Activated CD8-positive, alpha-beta memory T cell treated with anti-CD3 and anti-CD28 coated beads, Interleukin-2, amount 50 U/mL, for 48 hours (primary cell): ENCODE measurements at places on chromosomes 11 and 22.

DNA sequence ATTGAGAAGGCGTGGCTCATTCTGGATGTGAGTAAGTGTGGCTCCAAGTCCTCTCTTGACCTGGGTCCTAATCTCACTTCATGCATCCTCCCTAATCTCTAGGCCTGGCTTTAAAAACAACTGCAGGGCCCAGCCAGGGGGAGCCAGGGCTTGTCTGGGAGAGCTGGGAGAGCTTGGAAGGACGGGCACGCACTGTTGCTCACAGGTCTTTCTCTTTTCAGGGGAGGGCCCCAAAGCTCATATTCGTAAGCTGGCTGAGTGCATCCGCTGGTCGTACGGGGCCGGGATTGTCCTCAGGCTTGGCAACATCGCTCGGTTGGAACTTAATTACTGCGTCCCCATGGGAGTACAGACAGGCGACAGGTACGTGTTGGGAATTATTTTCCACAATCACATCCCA lies 34.1 kb upstream of the PARVB start:
- DNase-seq: no peak

DNA sequence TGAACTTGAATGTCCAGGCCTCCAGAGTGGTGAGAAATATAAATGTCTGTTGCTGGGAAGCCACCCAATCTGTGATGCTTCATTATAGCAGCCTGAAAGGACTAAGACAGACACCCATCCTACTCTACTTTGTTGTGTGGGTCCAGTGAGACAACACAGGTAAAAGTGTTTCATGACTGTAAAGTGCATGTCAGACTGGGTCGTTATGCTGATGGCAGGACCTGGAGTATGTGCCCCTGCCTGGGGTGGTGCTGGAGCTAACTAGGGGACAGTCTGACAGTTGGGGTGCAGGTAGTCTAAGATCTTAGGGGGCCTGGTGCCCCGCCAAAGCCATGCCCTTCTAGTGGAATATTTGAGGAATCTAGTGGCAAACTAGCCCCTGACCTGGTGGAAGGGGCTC lies 165.6 kb downstream of the TRIM29 start:
- DNase-seq: no peak

DNA sequence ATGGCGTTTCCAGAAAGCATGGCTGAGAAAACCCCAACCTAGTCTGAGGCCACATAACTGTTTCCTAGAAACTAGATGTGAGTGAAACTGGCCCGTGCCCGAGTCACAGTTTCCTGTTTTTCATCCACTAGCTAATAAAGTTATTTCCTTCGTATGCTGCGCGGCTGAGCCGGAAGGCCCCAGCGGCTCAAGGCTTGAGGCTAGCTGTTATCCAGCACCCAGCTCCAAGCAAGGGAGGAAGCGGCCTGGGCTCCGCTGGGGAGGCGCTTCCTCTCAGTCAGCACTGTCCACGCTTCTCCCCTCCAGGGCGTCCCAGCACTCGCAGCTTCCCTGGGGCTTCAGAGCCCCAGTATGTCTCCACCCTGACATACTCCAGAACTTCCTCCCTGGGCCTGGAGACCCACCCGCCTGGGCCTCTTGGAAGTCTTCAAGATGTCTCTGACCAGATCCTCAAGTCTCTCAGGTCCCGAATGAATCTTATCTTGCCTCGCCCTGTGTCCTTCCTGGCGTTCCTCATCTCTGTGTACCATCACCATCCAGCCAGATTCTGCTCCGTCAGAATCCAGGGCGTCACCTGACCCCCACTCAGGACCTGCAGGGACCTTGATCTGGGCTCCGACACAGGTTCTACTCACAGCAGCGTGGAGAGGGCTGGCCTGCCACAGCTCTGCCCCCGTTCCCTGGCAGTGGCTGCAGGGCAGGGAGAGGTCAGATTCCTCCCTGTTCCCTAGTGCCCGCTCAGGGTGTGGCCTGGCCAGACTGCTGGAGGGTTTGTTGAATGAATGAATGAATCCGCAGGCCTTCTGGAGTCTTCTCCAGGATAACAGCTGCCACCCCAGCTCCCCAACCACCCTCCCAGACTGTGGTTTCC lies 81.9 kb downstream of the LRRC32 start:
- DNase-seq: peak; percentile 72

DNA sequence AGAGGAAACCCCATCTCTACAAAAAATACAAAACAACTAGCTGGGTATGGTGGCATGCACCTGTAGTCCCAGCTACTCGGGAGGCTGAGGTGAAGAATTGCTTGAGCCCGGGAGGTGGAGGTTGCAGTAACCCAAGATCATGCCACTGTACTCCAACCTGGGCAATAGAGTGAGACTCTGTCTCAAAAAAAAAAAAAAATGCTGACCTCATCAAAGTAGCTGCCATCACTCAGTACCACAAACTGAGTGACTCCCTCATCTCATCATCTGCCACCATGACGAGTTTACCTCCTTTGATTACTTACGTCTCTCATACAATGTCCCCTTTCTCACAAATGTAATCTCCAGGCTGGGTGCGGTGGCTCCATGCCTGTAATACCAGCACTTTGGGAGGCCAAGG lies 117.2 kb upstream of the CLPB start:
- no peak for DNase-seq

DNA sequence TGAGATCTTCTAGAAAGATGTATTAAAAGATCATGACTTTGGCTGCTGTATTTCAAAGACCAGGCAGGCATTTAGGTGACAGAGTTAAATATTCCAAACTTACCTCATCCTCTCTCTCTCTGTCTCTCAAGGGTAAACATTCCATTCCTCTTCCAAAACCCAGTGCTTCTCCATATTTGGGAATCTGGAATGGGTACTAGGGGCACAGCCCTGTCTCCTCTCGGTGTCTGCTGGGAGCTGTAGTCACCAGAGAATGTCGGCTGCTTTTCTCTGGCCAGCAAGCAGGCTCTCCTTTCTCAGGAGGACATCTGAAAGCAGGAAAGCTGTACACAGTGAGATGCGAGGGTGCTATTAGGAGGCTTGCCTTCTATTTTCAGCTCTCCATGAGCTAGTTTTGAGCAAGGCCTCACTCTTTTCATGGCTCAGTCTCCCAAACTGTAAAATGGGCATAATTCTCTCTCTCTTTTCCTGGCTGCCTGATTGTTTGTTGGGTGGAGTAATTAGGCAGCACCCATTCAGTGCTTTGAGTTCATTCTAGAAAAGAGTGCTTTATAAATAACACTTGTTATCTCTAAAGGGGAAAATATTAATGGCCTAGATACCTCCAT lies 9.3 kb upstream of the PEX26 start:
- DNase-seq: no peak

- DNase-seq: no peak
These were observed 570.3 kb downstream of the OPCML start for GRCh38 chr11:132962041-132962440.

- DNase-seq: peak; percentile 23
These were observed 60.0 kb upstream of the MYEOV start for GRCh38 chr11:69233744-69234570.

- no peak for DNase-seq
These were observed 2.3 kb upstream of the TMEM45B start for GRCh38 chr11:129813231-129813791.

DNA sequence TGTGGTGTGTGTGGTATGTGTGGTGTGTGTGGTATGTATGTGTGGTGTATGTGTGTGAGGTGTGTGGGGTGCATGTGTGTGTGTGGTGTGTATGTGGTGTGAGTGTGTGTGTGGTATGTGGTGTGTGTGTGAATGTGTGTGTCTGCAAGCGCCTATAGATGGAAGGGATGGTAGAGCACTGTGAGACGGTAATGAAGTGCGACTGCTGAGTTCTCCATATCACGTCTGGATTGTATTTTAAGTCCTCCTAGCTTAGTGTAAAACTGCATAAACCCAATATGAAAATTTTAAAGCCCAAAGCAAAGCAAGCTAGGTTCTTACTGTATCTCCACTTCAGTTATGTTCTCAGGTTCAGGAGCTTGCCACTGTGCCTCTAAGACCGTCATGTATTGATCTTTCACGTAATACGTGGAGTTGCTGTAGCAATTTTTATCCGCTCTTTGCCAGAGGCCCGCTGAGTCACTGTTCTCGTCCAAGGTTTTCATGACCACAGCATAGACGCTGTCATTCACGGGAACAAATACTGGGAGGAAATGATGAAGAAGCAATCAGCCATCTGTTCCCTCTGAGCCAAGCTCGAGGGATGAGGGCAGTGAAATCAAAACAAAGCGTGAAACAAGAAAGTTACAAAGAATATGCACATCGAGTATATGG lies 5.5 kb downstream of the PLET1 start:
- no peak for DNase-seq

GRCh38 chr22:16963189-16963945 lies 44.7 kb downstream of the GAB4 start:
- no peak for DNase-seq

GRCh38 chr22:12601870-12602779 lies 2925.9 kb upstream of the OR11H1 start:
- peak; percentile 51 for DNase-seq

- DNase-seq: no peak
These were observed 136.6 kb downstream of the NAV2 start for GRCh38 chr11:19849107-19849789.

DNA sequence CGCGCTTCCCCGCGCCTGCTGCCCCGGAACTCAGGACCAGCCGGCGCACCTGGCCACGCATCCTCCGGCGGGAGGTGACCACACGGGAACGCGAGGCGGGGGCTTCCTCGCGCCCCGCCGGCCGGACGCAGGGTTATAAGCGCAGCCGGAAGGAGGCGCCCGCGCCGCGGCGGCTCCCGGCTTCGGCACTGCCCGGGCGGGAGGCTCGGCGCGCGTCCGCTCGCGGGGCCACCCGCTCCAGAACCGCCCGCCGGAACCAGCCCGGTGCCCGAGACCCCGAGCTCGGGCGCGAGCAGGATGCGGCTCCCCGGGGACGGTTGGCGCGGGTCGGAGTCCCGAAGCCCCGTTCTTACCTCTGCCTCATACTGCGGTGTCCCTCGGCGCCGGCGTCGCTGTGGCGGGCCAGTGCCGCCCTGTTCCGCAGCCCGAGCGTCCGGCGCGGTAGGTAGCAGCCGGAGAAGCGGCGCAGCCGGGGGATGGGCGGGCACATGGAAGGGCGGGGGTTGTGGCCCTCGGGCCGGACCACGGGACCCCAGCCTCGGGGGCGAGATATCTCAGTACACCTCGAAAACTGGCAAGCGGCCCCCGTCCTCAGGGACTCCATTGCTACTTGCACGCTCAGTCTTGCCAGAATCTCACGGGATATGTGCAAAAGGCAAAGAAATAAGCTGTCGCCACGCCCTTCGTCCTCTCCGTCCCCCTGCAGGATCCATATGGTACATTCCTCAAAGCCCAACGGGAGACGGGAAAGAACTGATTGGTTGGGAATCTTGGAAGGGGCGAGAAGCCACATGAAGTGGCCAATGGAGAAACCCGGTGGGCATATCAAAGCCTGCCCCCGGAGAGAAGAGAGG lies 23.1 kb downstream of the MICAL3 start:
- peak; percentile 88 for DNase-seq

- no peak for DNase-seq
These were observed 808.9 kb upstream of the LUZP2 start for GRCh38 chr11:23687991-23688390.

DNA sequence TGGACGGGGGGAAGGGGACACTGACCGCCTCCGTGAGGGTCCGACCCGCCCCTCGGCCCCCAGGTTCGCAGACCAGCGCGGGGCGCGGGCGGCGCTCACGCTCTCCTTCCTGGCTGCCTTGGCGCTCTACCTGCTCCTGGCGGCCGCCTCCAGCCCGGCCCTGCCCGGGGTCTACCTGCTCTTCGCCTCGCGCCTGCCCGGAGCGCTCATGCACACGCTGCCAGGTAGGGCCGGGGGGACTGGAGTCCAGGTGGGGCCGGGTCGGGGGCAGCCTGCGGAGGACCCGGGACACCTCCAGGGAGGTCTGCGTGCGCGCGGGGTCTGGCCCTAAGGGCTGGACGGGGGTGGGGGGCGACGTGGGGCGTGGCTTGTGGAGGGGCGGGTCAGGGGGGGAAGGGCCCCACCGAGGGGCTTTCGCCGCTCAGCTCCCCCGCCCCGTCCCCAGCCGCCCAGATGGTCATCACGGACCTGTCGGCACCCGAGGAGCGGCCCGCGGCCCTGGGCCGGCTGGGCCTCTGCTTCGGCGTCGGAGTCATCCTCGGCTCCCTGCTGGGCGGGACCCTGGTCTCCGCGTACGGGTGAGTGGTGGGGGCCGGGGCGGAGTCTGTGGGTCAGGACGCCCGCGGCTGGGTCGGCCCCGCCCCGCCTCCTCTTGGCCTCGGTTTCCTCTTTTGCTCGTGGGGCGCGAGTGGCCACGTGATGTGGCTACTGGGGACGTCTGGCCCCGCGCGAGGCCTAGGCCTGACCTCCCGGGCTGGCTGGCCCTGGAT lies 19.9 kb downstream of the PHLDA2 start:
- no peak for DNase-seq

DNA sequence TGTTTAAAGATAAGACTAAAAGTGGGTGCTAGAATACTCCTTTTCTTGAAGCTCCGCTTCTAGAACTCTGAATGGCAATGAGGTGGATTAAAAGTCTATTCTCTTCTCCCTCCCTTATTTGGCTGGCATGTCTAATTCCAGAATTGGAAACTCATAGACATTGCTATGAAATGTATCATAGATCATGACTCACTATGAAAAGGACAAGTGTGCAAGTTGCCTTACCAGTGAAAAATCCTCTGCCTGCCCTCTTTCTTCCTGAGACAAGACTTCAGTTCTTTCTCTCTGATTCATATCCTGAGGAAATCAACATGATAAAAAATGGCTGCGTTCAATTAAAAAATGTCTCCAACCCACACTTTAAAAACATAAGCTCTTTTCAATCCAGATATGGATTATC lies 73.2 kb upstream of the BLID start:
- no peak for DNase-seq

GRCh38 chr11:44771252-44771734 lies 44.5 kb downstream of the TSPAN18 start:
- DNase-seq: no peak

DNA sequence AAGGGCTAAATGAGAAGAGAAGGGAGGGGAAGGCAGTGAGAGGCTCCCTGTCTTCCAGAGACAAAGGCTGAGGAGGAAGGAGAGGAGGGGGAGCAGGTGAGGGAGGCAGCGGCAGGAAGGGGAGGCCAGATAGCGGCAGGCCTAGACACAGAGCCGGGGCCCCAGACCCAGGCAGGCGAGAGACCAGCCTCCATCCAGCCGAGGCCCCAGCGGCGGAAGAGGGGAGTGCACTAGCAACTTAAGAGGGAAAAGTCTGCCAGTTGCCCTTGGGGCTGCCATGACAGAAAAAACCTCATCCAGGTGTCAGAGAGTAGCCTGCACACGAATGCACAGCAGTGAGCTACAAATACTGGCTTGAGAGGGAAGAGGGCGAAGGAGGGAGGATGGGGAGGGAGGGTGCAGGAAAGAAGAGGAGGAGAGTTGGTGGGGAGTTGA lies 46.7 kb downstream of the IGLL1 start:
- DNase-seq: peak; percentile 77
